NT2/D1 (cell line): ENCODE measurements at places on chromosomes 3 and 15.
A peak's percentile ranks its signal among the peaks of the same experiment; 100 is the strongest.

GRCh38 chr3:40086890-40087883 lies 222.3 kb upstream of the EIF1B start:
- no peak for DNase-seq

DNA sequence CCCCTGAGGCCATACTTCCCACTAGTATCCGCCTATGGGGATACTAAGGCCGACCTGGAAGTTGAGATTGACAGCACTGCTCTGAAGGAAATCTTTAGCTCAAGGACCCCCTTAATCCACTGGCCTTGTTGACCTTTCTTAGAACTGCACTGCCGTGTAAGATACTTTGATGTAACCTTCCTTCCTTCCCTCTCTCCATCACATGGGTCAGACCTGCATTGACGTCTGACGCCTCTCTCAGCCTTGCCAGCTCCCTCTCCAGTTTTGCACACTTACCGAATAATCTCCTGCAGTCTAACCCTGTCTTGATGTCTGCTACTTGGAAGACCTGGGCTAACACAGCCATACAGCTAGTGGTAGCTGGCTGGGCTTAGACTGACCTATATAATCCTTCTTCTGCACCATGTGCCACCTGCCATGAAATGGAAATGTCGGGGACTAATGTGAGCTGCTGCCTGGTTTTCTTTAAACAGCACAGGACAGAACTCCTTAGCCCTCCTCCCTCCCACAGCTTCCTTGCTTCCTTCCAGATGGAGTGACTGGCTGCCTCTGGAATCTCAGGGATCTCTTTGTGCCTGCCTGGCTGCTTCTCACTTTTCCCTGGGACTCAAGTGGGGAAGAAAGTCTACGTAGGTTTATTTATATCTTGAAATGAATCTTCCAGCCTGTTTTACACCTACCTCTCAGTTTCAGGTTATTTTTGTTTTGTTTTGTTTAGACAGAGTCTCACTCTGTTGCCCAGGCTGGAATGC lies 39.2 kb upstream of the HERC1 start:
- DNase-seq, result peak; percentile 18

- DNase-seq, result no peak
These were observed 37.0 kb downstream of the ROPN1B start for GRCh38 chr3:126005951-126006350.

DNA sequence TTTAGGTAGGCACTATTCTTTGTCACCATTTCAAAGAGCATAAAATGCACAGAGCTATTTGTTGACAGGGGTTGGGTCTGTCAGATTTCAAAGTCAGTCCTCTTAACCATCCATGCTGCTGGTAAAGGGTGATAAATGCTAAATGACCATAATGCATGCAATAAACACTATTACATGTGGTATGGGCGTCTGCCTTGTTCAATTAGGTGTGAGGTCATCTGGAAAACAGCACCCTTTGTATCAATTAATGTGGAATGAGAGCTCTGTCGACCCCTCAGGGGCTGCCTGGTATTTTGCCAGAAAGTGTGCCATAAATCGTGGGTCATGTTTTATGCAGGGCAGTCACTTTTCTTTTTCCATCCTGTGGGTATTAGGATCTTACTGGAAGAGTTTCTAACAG lies 235.6 kb downstream of the SV2B start:
- DNase-seq, result no peak

GRCh38 chr3:54533856-54534255 lies 394.0 kb downstream of the LRTM1 start:
- DNase-seq, result no peak

DNA sequence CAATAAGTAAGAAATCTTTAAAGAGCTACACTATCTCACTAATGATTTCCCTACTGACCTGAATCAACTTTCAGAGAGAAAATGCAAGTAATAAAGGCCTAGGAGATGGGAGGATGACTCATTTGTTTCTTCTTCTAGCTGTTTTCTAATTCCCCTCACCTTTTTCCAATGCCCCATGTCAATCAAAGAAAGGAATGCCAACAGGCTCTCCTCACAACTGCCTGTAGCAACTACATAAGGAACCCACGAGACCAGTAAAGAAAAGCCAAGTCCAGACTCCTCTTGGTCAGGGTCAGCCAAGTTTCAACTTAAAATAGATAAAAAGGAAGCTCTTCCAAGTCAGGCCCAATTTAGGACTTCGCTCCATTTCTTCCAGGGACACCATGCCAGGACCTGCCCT lies 201.9 kb downstream of the TNIK start:
- DNase-seq, result no peak

GRCh38 chr3:21174461-21174860 lies 576.5 kb downstream of the ZNF385D start:
- DNase-seq, result no peak

DNA sequence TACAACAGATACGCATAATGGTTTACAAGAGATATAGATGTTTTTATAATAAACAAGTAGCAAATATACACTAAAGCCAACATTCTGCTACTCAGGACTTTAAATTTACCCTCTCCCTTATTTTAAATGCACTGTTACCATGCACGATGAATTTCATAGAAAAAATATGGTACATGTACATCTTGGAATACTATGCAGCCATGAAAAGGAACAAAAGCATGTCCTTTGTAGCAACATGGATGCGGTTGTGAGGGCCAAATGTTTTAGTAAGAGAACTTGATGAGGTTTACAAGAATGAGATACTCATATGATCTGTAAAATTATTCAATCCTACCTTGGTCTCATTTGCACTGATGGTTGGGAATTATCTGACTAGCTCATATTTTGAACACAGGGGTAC lies 769.3 kb downstream of the VGLL3 start:
- DNase-seq, result no peak

GRCh38 chr15:61426466-61426865 lies 197.4 kb upstream of the RORA start:
- no peak for DNase-seq

DNA sequence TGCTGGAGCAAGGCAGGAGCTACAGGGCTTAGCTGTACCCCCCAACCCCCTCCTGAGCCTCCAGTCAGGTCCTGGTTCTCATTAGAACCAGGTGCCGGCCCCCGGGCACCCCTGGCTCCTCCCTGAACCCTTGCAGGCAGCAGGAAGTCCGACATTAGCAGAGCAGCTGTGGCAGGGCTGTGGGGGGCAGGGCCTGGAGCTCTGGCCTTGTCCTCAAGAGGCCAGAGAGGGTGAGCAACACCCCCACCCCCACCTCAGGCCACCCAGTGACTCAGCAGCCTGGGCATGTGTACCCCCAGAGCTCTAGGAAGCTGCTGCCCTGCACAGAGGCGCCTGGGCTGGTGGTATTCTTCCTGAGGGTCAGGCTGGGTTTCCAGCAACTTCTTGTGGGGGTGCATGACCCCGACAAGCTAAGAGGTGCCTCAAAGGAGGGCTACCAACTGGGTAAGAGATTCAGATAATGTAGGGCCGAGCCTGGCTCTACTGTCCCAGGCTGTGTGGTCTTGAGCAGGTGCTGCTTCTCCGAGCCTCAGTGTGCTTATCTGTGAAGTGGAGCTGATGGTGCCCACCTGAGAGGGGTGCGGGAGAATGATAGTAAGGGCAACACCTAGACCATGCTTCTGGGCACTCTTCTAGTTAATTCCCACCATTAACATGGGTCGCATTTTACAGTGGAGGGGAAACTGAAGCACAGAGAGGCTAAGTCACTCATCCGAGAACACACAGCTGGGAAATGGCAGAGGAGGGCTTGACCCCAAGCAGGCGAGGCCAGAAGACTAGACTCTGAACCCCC lies 16.0 kb downstream of the H1-8 start:
- DNase-seq, result no peak

DNA sequence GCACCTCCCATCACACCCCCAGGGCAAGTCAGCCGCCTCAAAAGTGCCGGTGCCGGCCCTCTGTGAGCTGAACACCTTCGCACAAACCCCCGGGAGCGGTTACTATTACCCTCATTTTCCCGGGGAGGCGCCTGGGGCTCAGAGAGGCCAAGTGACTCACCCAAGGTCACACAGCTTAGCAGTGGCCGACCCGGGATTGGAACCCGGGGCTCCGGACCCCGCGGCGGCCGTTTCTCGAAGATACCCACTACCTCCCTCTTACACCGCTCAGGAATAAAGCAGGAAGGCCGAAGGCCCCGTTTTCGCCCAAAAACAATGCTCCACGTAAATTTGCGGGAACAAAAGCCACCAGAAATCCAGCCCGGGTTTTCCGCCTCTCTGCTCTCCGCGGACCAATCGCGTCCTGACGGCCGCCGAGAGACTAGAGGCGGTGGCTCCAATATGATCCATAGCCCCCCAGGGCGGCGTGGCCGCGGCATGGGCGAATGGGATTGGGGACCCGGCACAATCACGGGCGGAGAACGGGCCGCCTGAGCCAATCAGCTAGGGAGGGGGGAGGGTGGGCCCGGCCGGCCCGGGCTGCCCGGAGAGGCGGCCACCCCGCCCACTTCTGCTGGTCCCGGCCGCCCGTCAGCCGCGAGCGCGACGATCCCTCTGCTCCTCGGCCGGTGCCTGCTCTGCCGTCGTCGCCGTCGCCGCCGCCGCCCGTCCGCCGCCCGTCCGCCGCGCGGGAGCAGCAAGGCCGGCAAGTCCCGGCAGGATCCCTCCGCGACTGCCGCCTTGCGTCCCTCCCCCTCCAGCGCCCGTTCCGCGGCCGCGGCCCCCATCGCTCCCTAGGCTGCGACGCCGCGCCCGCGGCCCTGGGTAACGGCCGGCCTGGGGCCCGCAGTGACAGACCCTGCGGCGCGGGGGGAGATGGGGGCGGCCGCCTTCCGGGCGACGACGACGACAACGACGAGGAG lies 177.0 kb downstream of the OR4M2 start:
- DNase-seq, result peak; percentile 63
